ENCODE measurements at places on chromosomes 2 and 18.
A peak's percentile ranks its signal among the peaks of the same experiment; 100 is the strongest.

GRCh38 chr2:203143391-203143790, 95.4 kb upstream of the CYP20A1 start:
- DNase-seq: no peak

DNA sequence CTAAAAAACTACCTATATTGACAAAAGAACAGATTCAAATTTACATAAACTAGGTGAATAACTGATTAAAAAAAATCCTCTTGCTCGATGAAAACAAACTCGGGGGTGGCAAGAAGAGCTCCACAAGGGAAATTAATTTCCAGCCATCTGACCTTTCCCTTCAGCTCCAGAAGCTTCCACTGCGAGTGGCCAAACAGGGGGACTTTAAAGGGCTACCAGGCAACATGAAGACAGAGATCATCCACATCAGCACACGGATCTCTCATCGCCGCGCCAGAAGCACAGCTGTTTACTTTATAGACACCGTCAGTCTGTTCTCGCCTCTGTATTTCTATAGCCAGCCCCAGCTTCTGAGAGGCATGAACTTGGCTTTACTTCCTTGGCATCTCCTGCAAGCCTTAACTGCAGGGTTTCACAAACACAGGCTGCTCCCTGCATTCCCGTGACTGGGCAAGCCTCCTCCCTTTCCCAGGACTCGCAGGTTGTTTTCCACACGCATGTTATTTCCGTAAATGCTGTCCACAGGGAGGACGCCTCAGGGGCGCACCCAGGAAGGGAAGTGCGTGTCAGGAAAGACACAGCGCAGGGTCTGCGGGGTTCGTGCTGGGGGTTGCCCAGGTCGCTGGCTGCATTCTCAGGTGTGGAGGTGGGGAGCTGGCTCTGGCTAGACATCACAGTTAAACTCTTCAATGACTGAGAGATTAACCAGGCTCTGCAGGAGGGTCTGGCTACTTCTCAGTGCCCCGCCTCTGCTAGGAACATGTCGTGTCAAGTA, 85.0 kb downstream of the USP40 start:
- no peak for DNase-seq

DNA sequence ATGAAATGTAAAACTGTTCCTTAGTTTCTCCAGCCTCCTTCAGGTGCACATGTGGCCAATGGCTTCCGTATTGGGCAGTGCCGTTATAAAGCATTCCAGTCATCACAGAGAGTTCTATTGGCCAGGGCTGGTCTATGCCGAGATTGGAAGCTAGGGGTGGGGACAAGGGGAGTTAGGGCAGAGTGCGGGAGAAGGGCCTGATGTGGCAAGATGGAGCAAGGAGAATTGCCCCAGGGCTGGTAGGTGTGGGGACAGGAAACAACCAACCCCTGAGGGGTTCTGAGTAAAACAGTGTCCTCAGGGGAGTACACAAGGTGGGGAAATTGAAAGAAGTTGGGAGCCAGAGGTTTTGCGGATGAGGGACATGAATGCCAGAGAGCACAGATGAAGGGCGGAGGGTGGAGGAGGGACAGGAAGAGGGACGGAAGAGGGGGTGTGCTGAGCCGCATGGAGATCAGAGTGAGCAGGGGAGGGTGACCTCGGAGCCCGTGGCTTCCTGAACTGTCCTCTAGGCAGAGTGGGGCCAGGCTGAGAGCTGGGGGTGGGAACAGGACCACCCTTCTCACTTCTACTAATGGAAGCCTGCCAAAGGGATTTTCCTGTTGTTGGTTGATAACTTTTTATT, 9.1 kb upstream of the ATP6V1C2 start:
- no peak for DNase-seq

DNA sequence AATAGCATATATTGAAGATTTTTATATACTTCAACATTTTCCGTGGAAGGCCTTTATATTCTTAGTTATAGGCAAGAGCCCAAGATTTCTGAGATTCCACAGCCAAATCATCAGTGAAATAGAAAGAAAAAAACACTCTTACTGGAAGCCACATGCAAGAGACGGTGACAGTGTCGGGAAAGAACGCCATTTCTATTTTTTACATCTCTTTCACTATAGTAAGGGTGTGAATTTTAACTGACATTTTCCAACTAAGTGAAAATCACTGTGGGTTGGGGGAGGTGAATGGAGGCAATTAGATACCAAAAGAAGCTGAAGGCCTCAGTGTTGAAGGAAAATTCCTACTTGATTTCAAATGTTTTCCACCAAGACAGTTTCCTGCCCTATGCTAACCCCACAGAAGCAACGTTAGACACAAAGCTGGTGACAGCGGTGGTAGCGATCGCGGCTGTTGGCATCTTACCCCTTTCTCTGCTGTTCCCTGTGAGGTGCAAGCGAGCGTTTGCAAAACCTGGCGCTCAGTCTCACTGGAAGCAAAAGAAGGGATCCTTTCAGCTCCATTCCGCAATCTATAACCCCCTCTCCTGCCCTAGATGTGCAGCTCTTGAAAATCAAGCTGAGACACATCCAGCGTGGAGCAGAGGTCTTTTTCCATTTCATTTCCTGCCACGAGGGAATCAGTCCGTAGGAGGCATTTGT, 20.0 kb downstream of the ID2 start:
- no peak for DNase-seq

GRCh38 chr18:21303895-21304294, 61.9 kb downstream of the GREB1L start:
- DNase-seq: no peak

DNA sequence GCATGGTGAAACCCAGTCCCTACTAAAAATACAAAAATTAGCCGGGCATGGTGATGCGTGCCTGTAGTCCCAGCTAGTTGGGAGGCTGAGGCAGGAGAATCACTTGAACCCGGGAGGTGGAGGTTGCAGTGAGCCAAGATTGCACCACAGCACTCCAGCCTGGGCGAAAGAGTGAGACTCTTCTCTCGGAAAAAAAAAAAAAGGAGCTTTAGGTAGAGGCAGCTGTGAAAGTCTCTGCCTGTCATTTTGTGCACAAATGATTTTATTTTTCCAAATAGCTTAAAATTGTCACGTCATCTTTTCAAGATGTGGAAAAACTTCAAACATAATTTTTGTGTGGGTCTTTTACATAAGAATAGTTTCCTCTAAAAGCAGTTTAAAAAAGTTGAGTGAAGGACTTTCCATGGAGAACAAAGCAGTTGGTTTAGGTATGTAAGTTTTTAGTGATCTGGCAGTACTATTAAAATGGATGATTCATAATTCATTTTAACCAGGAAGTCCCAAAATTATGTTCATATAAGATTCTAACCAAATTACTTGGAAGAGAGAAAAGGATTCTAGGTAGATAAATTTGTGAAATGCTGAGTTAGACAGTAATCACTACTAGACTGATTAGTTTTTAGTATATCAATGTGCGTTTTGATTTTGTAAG, 11.5 kb downstream of the CCNYL1 start:
- DNase-seq: no peak

DNA sequence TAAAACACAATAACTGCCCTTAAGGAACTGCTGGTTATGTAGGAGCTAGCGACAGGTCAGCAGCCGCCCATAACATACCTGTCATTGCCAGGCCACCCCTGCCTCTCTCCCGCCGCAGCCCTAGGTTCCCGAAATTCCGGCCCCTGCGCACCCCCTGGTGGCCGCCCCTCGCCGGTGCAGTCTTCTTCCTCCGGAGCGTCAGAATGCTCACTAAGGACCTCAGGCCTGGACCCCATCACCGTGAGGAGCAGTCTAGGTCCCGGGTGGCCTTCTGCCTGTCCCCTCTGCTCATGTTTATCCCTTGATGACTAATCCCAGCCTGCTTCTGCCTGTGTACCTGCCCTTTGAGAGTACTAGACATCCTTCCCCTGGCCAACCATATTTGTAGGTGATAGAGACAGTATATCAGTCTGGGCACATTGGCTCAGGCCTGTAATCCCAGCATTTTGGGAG, 115.7 kb upstream of the SLC1A4 start:
- DNase-seq: peak; percentile 82

- no peak for DNase-seq
Observed at GRCh38 chr2:241546771-241547498, 11.6 kb upstream of the BOK start.

DNA sequence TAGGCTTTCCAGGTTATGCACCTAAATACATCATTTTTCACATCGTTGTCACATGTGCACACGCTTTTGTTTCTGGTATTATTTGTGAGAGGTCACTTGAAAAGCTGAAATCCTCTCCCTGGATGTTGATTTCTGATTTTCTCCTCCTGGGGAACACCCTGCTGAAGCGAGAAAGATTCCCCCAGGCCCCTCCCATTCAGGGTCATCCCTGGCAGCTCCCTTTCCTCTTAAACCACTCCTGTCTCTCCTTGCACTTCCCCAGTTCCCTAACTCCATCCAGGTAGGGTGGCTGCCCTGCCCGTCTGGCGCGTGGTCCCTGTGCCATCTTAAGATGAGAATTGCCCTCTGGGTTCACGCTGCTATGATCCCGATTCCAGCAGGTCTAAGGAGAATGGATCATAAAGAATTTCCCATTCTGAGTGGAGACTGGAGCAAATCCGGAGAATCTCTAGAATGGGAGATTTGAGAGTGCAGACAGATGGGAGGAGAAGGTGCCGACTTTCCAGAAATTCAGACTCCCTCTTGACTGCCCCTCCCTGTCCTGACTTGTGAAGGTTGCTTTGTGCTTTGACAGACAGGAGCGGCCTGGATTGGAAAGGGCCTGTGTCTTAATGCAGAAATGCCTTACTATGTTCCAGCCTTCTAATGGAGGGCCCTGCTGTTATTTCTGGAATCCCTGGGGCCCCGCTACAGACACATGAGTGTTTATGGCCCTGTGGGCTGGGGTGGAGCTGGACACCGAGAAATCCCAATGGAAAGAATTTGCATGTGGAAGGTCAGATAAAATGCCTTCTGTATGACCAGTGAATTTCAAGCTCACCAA, 1.3 kb upstream of the YWHAQ start:
- peak; percentile 42 for DNase-seq

- DNase-seq: no peak
Observed at GRCh38 chr2:215753808-215754207, 259.5 kb downstream of the MREG start.

- no peak for DNase-seq
Observed at GRCh38 chr2:8076448-8077342, 605.2 kb upstream of the ID2 start.

GRCh38 chr2:240597419-240598181, 11.1 kb downstream of the CAPN10 start:
- DNase-seq: no peak

DNA sequence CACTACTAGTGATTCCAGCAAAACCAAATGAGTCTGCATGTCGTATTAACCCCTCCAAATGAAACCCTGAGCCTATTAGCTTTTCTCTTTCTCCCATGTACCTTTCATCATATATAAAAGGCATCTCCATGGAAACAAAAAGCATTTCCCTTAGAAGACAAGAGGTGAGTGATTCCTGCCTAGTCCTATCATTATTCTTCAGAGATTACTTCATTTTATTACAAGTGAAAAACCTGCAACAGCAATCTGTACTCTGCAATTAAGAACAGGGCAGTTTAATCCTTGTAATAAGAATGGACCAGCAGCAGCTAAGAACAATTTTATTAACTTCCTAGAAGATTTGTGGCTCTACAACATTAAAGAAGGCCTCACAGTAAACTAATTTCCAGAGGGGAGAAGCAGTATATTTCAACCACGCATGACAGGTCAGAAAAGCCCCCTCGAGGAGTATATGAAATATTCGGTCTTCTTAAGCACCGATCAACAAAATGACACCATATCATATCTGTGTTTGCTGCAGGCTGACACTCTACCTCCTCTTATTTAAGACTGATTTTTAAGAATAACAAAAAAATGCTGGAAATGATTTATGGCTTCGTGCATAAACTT, 132.3 kb upstream of the TFPI start:
- no peak for DNase-seq

DNA sequence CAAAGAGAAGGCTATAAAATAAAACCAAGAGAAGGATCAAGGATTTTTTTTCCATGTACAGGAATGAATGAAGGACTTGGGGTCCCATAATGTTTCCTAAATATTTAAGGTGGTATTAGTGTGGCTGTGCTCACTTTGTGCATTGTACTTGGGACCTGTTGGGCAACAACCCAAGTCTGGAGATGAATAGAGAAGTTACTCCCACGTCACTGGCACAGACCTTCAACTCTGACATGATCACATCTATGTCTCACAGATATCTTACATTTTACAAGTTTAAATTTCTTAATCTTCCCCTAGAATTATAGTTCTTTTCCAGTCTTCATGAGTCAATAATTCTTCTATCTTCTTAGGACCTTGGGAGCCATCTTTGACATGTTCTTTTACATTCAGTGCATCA, 133.4 kb downstream of the PLCL1 start:
- no peak for DNase-seq

- no peak for DNase-seq
Observed at GRCh38 chr2:29697181-29697580, 224.2 kb downstream of the ALK start.

GRCh38 chr18:11726556-11726955, 37.5 kb downstream of the GNAL start:
- DNase-seq: no peak

- DNase-seq: no peak
Observed at GRCh38 chr2:120346026-120346666, at the start of gene INHBB. INHBB (plus strand) TSS chr2:120346136; CDS start chr2:120346189, 53 bp downstream.

GRCh38 chr2:37631698-37632097, 39.7 kb downstream of the CDC42EP3 start:
- peak; percentile 68 for DNase-seq

- no peak for DNase-seq
Observed at GRCh38 chr2:233088972-233089345, 28.8 kb downstream of the INPP5D start.

DNA sequence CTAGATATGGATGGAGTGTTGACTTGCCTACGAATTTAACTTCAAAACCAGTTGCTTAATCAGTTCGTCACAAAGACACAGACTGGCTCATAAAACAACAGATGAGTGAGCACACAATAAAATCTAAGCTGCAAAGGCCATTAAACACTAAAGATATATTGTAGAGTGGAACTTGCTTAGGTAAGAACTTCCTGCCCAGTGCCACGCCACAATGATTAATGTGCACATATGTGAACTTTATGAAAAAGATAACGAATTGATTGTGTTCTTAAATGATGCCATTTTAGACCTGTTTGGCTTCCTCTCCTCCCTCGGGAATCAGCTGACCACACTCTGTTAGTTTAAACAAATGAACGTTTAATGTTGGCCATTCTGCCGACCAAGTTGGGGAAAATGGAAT, 2031.3 kb upstream of the CELF4 start:
- DNase-seq: no peak

DNA sequence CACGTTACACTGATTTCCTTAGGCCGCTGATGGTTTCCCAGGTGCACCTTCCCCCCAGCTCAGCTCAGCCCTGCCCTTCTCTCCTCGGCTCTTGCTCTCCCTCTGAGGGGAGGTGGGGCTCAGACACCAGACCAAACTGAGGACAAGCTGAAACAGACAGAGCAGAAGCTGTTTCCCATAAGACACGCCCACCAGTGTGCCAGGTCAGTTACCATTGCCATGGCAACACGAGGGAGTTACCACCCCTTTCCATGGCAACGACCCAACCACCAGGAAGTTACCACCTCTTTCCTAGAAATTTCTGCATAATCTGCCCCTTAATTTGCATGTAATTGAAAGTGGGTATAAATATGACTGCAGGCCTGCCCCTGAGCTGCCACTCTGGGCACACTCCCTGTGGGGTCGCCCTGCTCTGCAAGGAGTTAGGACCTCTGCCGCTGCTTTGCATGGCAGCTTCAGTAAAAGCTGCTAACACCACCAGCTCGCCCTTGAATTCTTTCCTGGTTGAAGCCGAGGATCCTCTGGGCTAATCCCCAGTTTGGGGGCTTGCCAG, 120.9 kb upstream of the SMIM21 start:
- DNase-seq: peak; percentile 1

- DNase-seq: no peak
Observed at GRCh38 chr18:50099725-50100407, 95.1 kb downstream of the MYO5B start.

Data from NCI-H187 (cell line).